ENCODE measurements at places on chromosomes 5 and 9. TPM values are rescaled to one million over a fixed set of nuclear protein-coding genes. Genes with fewer than 3 reads are reported as not detected.
A peak's percentile ranks its signal among the peaks of the same experiment; 100 is the strongest.

Gene RXFP3
- 0.89 TPM for total RNA-seq

Gene KIF24
- 5.3 TPM for total RNA-seq

Gene GCNT4
- total RNA-seq: 1.5 TPM

Gene HMCN2
- total RNA-seq: 2.4 TPM

Gene LVRN
- total RNA-seq: 0.61 TPM

Gene PTGDS
- 697 TPM for total RNA-seq

Gene PCDHA12
- 2.5 TPM for total RNA-seq

Gene TAF11L5
- not detected for total RNA-seq

Gene MYOT
- total RNA-seq: 8.3 TPM

Gene CCDC183
- total RNA-seq: 3.0 TPM

Gene MAMDC4
- 1.6 TPM for total RNA-seq

Gene PCDHGC4
- 65.5 TPM for total RNA-seq

Gene SLC36A3
- total RNA-seq: not detected

Gene PCDHB15
- total RNA-seq: 15.2 TPM

Gene CDH10
- total RNA-seq: 12.0 TPM

- H3K36me3 ChIP-seq: no peaks in the 10 kb centered on the region
- DNase-seq: no peak
- no peaks in the 10 kb centered on the region for H3K4me1 ChIP-seq
- H3K27me3 ChIP-seq: no peaks in the 10 kb centered on the region
- no peak overlapping the region for H3K4me3 ChIP-seq
- peak overlapping the region; percentile 15 for H3K27ac ChIP-seq
These were observed 355.3 kb downstream of the NR2F1-AS1 start for GRCh38 chr5:93225748-93226147.

- H3K4me3 ChIP-seq: peak overlapping the region; percentile 68
- peaks cover 4% of the 10 kb centered on the region for H3K4me1 ChIP-seq
- H3K36me3 ChIP-seq: peaks cover 2% of the 10 kb centered on the region
- peak; percentile 38 for DNase-seq
- no peaks in the 10 kb centered on the region for H3K27me3 ChIP-seq
These were observed 734 bp downstream of the KIF27 start for GRCh38 chr9:83920469-83920926.

DNA sequence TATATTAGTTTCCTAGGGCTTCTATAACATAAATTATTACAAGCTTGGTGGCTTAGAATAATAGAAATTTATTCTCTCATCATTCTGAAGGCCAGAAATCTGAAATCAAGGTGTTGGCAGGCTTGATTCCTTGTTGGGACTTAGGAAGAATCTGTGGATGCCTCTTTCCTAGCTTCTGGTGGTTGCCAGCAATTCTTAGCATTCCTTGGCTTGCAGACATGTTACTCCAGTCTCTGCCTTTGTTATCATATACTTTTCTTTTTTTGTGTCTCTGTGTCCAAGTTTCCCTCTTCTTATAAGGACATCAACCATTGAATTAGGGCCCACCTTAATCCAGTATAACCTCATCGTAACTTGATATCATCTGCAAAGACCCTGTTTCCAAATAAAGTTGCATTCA is 31.4 kb downstream of the CTNNA1 start:
- no peaks in the 10 kb centered on the region for H3K27me3 ChIP-seq
- H3K4me1 ChIP-seq: no peaks in the 10 kb centered on the region
- no peak for DNase-seq
- no peak overlapping the region for H3K27ac ChIP-seq
- no peak overlapping the region for H3K4me3 ChIP-seq

GRCh38 chr9:34486572-34486971 is 28.0 kb downstream of the DNAI1 start:
- no peak for DNase-seq
- H3K36me3 ChIP-seq: no peaks in the 10 kb centered on the region
- H3K27me3 ChIP-seq: no peaks in the 10 kb centered on the region

DNA sequence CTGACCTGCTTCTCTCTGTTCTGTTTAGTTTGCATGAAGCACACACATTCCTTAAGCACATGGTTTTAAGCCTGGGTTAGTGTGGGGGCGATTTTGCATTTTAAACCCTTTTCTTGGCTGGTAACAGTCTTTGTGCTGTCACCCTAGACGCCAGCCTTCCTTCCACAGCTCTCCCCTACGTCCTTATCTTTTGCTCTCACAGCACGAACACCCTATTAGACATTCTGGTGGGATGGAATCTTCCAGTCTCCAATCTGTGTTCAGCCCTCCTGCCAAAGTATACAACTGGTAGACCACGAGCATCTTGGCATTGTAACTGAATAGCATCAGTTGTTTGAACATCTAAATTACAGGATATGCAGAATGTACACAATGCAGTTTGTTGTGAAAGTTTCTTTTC is 316.9 kb upstream of the IRX2 start:
- no peaks in the 10 kb centered on the region for H3K4me1 ChIP-seq
- H3K4me3 ChIP-seq: no peak overlapping the region
- no peak for DNase-seq
- H3K36me3 ChIP-seq: no peaks in the 10 kb centered on the region
- H3K27me3 ChIP-seq: no peaks in the 10 kb centered on the region
- no peak overlapping the region for H3K27ac ChIP-seq

- no peaks in the 10 kb centered on the region for H3K4me1 ChIP-seq
- H3K36me3 ChIP-seq: no peaks in the 10 kb centered on the region
- H3K4me3 ChIP-seq: no peak overlapping the region
- H3K27me3 ChIP-seq: no peaks in the 10 kb centered on the region
- no peak overlapping the region for H3K27ac ChIP-seq
These were observed 111.1 kb downstream of the ASTN2 start for GRCh38 chr9:117303643-117304230.

- peak; percentile 43 for DNase-seq
- no peak overlapping the region for H3K4me3 ChIP-seq
- H3K27me3 ChIP-seq: no peaks in the 10 kb centered on the region
- H3K27ac ChIP-seq: no peak overlapping the region
- peaks cover 63% of the 10 kb centered on the region for H3K4me1 ChIP-seq
- H3K36me3 ChIP-seq: peaks cover 63% of the 10 kb centered on the region
These were observed 5.9 kb downstream of the NCS1 start for GRCh38 chr9:130177898-130178805.

DNA sequence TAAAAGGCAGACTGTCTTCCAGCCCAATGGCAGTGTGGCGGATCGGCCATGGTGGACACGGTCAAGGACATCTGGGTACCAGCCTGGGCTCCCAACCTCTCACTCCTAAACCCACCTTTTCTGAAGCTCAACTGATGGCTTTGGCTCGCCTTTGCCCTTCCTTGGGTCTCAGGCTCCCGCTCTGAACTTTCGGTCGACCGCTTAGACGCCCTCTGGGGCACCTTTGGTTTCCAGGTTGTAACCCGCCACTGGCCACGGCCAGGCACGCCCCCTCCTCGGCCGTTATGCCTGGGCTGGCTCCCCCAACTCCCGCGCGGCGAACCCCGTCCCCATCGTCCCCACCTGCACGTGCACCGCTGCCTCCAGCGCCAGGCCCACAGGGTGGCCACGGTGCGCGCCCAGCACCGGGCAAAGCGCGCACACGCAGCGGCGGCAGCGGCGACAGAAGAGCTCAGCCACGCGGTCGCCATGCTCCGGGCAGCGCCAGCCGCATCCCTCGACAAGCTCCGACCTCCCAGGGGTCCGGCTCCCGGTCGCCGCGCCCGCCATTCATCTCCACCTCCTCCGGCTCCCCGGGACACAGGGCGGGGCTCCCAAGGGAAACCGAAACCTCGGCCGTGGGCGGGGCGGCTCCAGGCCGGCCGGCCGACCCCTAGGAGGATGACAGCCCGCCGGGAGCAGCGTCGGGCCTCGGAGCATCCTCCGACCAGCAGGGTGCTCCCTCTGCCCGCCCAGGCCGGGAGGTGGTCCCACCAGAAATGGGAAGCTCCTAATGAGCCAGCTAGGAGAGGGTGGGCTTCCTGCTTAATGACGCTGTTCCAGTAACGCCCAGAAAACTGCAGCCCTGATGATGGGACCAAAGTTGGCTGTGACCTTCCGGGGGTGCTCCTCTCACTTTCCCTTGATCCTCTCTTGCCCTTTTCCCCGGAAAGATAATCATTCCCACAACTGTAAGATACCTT is at the start of gene TRIM14:
Gene TRIM14 (minus strand): TSS at position 583 of the 962 bp plus-strand sequence. CDS start 34 bp downstream, at position 549.
- peak within 1 kb of the TSS; percentile 57 for H3K4me3 ChIP-seq
- H3K27ac ChIP-seq: no peak within 1 kb of the TSS
- no peaks in the 10 kb centered on the region for H3K36me3 ChIP-seq
- H3K27me3 ChIP-seq: no peaks in the 10 kb centered on the region

DNA sequence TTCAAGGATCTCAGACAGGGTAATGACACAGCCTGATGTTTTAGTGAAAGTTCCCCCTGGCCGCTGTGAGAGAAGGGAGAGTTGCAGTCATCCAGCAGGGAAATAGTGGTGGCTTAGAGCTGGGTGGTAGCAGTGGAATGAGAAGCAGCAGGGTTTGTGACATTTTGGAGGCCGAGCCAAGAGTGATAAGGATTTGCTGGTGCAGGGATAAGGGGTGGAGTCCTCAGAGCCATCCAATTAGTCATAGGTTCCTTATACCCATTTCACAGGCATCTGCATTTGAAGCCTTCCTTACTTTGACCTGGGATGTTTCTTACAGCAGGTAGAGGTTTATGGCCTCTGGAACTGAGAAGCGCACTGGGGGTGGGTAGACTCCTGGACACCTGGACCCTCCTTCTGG is 12.8 kb downstream of the JADE2 start:
- peaks cover 37% of the 10 kb centered on the region for H3K36me3 ChIP-seq
- no peak for DNase-seq
- no peaks in the 10 kb centered on the region for H3K27me3 ChIP-seq
- H3K4me3 ChIP-seq: no peak overlapping the region
- peaks cover 6% of the 10 kb centered on the region for H3K4me1 ChIP-seq

- H3K36me3 ChIP-seq: no peaks in the 10 kb centered on the region
- no peak overlapping the region for H3K27ac ChIP-seq
- H3K4me3 ChIP-seq: no peak overlapping the region
- peaks cover 13% of the 10 kb centered on the region for H3K27me3 ChIP-seq
- no peak for DNase-seq
These were observed 155.8 kb upstream of the SMIM23 start for GRCh38 chr5:171629628-171630349.

- H3K36me3 ChIP-seq: no peaks in the 10 kb centered on the region
- peaks cover 3% of the 10 kb centered on the region for H3K4me1 ChIP-seq
These were observed 143.4 kb downstream of the CD180 start for GRCh38 chr5:67053229-67053628.

- DNase-seq: no peak
- peak overlapping the region; percentile 13 for H3K4me3 ChIP-seq
- H3K36me3 ChIP-seq: no peaks in the 10 kb centered on the region
These were observed 4.6 kb downstream of the SEMA6A start for GRCh38 chr5:116569999-116570398.

DNA sequence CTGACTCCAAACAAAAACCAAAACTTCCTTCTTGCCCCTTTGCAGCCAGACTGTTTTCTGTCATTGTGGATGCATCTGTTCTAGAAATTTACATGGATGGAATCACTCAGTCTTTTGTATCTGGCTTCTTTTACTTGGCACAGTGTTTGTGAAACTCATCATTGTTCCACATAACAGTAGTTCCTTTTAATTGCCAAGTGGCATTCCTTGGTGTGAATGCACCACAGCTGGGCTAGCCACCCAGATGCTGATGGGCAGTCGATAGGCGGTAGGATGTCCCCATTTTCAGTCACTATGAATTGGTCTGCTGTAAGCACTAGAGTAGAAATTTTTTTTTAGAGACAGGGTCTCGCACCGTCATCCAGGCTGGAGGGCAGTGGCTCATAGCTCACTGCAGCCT is 6.3 kb upstream of the CLPTM1L start:
- H3K27ac ChIP-seq: no peak overlapping the region
- H3K27me3 ChIP-seq: no peaks in the 10 kb centered on the region
- DNase-seq: peak; percentile 36
- peaks cover 8% of the 10 kb centered on the region for H3K36me3 ChIP-seq
- H3K4me1 ChIP-seq: peaks cover 12% of the 10 kb centered on the region

GRCh38 chr5:113266913-113267227 is 167.9 kb downstream of the TSSK1B start:
- no peaks in the 10 kb centered on the region for H3K27me3 ChIP-seq
- no peak overlapping the region for H3K27ac ChIP-seq
- H3K4me1 ChIP-seq: no peaks in the 10 kb centered on the region
- DNase-seq: no peak
- H3K36me3 ChIP-seq: no peaks in the 10 kb centered on the region

DNA sequence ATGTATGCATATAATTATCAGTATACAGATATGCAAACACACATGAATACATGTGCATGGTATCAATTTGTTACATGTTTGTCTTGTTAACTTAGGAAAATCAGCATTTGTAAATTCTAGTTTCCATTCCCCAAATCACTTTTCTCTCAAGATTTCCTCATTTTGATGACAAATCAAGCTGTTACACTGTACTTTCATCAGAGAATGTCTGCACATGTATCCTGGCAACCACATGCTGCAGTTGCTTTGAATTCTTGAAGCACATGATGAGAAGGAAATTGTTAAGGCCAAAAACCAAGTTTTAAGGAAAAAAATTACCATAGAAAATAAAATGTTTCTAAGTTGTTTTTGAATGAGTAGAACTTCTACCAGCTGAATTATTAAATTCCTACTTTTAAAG is 1834.5 kb downstream of the EFNA5 start:
- no peaks in the 10 kb centered on the region for H3K27me3 ChIP-seq
- H3K36me3 ChIP-seq: no peaks in the 10 kb centered on the region
- no peaks in the 10 kb centered on the region for H3K4me1 ChIP-seq
- DNase-seq: peak; percentile 71
- H3K4me3 ChIP-seq: no peak overlapping the region

- H3K27ac ChIP-seq: no peak overlapping the region
- no peak overlapping the region for H3K4me3 ChIP-seq
- no peak for DNase-seq
These were observed 1077.9 kb upstream of the C9orf72 start for GRCh38 chr9:28651050-28651722.

GRCh38 chr5:142403583-142403982 is 78.8 kb upstream of the SPRY4 start:
- H3K27me3 ChIP-seq: peaks cover 2% of the 10 kb centered on the region
- peaks cover 6% of the 10 kb centered on the region for H3K4me1 ChIP-seq
- no peak for DNase-seq
- peak overlapping the region; percentile 47 for H3K27ac ChIP-seq
- H3K36me3 ChIP-seq: no peaks in the 10 kb centered on the region

DNA sequence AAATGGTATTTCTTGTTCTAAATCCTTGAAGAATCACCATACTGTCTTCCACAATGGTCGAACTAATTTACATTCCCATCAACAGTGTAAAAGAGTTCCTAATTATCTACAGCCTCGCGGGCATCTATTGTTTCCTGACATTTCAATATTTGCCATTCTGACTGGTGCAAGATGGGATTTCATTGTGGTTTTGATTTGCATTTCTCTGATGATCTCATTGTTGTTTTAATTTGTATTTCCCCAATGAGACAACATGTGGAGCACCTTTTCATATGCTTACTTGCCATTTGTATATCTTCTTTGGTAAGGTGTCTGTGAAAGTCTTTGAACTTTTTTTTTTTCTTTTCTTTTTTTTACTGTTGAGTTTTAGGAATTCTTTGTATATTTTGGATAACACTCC is 473.6 kb downstream of the KCTD16 start:
- no peaks in the 10 kb centered on the region for H3K27me3 ChIP-seq
- H3K4me3 ChIP-seq: no peak overlapping the region
- H3K36me3 ChIP-seq: no peaks in the 10 kb centered on the region
- no peak for DNase-seq
